ENCODE measurements at places on chromosomes 16 and 17.

DNA sequence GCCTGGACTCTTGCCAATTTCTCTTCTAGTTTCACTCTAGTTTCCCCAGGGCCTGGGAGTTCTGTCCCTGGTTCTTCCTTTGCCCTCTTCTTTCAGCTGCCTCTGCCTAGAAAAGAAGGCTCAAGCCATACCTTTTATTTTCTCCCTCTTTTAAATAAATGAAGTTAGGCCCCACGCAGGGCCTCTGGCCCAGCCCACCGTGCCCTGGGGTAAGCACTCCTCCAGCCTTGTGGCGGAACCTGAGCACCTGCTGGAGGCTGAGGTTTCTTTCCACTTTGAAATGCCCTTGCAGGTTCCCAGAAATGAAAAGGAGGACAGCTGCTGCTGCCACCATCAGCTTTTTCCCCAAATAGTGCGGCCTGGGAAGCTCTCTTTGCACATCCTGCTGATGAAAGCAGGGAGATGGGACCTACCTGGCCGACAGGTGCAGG is 139.4 kb downstream of the CCDC182 start:
- no peak for DNase-seq

DNA sequence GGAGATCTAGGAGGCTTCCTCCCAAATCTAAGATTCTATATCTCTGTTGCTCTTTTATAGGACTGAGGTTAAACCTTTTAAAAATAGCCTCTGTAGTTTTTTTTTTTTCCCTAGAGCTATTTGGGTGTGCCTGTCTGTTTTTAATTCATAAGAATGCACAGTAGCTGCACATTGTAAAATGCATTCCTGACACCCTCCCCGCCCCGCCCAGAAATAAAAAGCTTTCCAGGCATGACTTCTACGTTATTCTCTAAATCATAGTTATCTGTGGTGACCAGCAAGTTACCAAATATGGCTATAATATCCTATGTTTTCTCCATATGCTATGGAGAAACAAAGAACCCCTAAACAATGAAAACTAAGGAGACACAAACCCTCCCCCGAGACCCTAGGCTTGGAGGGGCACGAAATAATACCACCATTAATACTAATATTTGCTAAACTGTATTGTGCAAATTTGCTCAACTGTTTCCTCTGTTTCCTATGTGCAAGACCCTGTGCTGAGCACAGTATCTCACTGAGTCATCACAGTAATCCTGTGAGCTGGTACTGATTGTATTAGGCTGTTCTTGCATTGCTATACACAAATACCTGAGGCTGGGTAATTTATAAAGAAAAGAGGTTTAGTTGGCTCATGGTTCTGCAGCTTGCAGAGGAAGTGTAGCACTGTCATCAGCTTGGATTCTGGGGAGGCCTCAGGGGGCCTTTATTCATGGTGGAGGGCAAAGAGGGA is 388.3 kb downstream of the CA10 start:
- DNase-seq = no peak

- peak; percentile 38 for DNase-seq
Measured at GRCh38 chr17:38705803-38706504, 881 bp downstream of the MLLT6 start.

GRCh38 chr17:51245535-51245934 is 14.3 kb downstream of the MBTD1 start:
- no peak for DNase-seq

- no peak for DNase-seq
Measured at GRCh38 chr17:4003501-4004421, 39.5 kb upstream of the ATP2A3 start.

DNA sequence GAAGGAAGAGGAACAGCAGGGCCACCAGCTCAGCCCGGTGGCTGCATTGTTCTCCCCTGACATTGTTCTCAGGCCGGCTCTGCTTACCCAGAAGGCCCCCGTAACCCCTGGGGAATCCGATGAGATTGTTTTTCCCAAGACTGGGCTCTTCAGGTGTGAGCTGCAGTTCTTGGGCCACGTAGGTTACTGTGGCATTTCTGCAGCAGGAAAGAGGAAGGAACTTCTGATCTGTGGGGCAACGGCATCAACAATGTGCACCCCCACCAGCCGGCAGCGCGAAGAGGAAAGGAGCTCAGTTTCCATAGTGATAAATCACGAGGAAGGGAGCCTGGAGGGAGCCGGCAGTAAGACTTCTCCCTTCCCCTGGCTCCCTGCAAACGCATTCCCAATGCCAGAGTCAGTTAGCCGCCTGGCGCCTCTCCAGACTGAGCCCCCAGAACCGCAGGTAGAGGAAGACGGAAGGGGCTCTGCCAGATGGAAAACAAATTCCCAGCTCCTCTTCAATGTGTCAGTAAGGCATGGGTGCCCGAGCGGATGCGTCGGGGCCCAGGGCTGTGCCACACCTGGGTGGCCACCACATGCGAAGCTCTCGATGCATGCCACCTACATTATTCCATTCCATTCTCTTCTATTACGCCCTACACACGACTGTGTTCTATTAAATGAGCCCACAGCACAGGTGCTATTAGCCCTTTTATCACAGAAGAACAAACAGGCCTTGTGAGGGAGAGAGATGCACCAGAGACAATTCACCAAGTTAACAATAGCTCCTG is 21.5 kb upstream of the PECAM1 start:
- DNase-seq = no peak

DNA sequence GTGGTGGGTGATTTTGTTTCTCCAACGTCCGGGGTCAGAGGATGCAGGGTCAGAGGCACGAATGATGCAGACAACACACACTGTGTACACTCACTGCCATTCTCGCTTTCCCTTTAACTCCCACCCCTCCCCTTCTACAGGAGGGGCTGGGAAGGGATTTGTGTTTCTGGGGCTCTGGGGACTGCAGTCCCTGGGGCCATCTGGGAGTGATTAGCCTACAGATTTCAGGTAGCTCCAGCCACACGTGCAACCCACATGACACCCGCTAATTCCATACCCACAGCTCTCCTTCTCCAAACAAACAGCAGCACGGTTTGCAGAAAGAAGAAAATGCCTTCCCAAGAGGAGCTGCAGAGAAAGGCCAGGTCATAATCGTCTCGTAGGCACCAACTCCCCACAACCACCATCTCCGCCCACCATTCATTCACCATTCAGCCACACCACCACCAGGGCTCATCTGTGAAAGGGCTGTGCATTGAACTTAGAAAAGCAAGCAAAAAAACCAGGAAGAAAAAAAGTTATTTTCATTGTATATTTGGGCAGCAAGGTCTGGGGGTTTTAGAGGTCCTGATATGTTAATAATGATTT is 9.4 kb upstream of the SOX9 start:
- no peak for DNase-seq

- no peak for DNase-seq
Measured at GRCh38 chr16:10950393-10950792, 6.0 kb downstream of the CLEC16A start.

DNA sequence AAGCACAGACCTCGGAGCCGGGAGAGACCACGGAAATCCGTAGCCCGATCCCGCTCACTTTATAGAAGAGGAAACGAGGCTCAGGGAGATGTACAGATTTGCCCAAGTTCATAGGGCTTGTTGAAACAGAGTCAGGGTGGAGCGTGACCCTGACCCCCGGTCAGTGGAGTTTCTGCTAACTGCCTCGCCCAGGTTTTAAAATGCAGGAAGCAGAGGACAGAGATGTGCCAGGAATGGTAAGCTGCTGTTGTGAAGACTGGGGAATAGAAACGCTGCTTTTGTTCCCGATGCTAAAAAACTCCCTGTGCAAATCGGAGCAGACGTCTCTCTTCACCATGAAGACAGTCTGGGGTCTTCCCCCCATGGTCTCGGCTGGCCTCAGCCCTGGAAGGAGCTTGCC is 403.0 kb downstream of the SEC14L1 start:
- DNase-seq = no peak

- no peak for DNase-seq
Measured at GRCh38 chr17:15261258-15261801, 3.8 kb downstream of the PMP22 start.

DNA sequence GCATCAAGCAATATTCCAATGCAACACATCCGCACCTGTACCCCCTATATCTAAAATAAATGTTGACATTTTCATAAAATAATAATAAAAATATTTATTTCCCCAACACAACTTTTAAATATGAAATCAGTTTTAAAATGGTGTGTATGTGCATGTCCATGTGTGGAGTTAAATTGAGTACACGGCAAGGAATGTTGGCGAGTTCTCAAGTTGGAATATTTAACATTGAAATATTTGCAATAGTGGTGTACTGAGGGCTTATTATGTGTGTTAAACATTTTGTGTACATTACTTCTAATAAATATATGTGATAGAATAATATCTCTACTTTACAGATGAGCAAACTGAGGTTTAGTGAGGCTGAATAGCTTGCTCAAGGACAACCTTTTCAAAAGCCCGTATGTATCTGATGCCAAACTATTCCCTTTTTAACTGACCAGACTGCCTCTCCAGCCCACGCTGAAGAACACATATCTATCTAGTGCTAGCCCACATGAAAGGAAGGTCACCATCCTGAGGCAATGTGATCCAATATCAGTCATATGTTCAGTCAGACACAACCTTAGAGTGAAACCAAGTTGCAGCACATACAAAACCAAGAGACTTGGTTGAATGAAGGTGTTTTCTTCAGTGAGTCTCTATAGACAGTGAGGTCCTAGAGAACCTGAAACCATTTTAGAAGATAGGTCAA is 192.2 kb upstream of the CDH11 start:
- DNase-seq = no peak

DNA sequence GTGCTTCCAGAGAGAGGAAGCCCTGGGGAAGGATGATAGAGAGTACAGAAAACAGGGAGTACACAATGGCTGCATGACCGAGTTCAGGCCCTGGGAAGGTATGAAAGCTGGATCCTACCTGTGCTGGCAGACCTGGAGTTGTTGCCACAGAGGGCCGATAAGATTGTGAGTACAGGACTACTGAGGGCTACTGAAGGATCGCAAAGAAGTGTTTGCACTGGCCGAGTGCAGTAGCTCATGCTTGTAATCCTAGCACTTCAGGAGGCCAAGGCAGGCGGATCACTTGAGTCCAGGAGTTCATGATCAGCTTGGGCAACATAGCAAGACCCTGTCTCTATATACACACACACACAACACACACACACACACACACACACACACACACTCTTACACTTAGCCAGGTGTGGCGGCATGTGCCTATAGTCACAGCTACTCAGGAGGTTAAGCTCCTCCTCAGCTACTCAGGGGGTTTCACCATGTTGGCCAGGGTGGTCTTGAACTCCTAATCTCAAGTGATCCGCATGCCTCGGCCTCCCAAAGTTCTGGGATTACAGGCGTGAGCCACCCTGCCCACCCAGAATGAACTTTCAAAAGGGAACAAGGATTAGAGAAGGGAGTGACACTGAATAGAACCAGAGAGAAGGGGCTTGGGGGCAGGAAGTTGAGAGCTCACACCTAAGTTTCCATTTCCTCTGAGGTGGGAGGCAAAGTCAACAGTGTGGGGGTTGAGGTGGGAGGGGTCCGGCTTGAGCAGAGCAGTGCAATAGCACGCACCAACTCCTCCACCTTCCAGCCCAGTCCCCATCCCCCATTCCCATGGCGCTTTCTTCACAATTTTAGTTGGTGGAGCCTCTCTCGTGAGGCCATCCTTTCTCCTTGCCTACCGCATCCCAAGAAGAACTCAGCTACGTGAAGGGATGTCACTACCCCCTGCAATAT is 7.5 kb downstream of the SCIMP start:
- DNase-seq = peak; percentile 65

DNA sequence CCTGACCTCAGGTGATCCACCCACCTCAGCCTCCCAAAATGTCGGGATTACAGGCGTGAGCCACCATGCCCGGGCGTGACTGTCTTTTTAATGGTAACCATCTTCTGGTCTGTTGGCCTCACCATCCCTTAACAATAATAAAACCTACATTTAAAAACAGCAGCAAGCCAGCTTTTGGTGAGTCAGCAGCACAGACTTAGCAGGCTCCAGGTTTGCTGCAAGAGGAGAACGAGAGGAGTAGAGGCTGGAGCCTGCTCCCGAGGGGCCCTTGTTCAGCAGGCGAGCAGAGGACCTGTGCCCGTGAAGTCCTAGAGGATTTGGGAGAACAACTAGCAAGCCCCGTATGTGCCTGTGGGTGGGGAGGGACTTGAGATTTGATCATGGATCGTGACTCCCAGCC is 35.7 kb downstream of the MYH13 start:
- no peak for DNase-seq

Measured in naive thymus-derived CD8-positive, alpha-beta T cell (primary cell).